ENCODE measurements at places on chromosomes 2 and 18.

- no peak for DNase-seq
These were observed 77.3 kb downstream of the TEX51 start for GRCh38 chr2:126975671-126976655.

DNA sequence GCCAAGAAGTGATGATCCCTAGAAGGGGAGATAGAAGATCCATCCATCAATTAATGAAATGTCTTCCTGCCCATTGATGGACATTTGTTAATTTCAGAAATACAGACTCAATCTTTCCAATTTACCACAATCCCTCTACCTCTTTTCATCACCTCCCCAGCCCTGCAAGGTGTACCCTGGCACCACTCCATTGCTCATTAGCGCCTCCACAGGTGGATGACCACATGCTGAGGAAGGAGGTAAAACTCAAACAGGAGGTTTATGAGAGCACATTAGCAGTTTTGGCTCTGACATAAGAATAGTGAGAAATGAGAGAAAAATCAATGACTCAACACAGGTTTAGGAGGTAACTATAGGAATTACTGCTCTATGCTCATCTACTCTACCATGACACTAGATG is 208.0 kb downstream of the C1D start:
- no peak for DNase-seq

GRCh38 chr2:38441346-38441745 is 64.3 kb upstream of the ATL2 start:
- no peak for DNase-seq

- no peak for DNase-seq
These were observed 17.5 kb downstream of the NCAPH start for GRCh38 chr2:96353032-96353561.

GRCh38 chr2:153519257-153519875 is 40.8 kb upstream of the RPRM start:
- peak; percentile 36 for DNase-seq

DNA sequence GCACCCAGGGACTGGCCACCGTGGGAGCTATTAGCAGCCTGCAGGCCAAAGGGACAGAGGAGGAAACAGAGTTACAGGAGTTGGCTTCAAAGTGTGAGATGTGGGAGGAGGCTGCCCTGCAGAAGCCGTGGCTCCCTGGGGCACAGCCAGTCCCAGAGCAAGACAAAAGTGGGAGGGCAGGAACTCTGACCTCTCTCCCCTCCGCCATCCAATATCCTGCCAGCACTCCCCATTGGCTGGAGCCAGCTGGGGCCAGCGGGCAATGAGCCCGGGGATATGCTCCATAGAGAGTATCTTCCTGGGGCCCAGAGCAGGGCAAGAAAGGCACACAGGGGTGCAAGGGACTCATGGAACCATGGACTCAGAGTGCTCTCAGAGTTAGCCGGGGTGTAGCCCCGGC is 143.1 kb downstream of the INHBB start:
- no peak for DNase-seq

DNA sequence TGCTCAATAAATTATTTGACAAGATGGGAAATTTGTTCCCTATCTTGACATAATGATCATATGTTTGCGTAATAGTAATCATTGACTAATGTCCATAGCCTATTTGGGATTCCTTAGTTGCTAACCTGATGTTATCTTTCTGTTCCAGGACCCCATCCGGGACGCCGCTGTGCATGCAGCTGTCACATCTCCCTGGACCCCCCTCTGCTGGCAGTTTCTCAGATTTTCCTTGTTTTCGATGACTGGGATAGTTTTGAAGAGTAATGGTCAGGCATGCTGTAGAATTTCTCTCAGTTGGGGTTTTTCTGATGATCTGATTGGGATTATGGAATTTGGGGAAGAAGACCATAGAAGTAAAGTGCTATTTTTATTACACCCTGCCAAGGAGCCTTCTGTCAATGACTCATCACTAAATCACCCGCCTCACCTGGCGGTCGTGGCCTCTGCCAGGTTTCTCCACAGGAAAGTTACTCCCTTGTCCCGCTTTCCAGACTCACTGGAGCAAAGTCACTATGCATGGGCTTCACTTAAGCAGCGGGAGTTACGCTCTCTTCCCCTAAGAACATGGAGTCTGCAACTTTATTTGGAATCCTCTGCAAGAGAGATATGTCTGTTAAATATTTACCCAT is 19.9 kb upstream of the TMEM18 start:
- DNase-seq, result no peak

GRCh38 chr2:144248350-144249034 is 271.4 kb downstream of the ZEB2 start:
- no peak for DNase-seq

DNA sequence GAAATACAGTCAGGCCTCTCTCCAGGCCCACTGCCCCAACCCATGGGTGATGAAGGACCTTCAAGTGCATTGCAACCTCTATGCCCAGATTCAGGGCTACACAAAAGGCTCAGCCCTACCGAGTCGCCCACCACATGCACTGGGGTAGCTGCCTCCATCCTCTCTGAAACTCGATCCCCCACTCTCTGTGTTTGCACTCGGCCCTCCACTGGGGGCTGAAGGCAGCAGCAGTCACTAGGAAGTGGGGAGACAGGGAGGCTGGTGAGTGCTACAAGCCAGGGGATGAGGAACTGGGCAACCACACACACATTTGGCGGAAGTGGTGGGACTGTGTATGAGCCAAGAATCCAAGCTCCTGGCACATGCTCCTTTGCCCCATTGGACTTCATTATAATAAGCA is 94.6 kb downstream of the CERS6 start:
- DNase-seq, result no peak

Data from T-cell (primary cell).